ENCODE measurements at places on chromosomes 7 and 10. TPM values are rescaled to one million over a fixed set of nuclear protein-coding genes. Genes with fewer than 3 reads are reported as not detected.

AKR1C3 gene
- 4.0 TPM for total RNA-seq

GRB10 gene
- total RNA-seq = 7.4 TPM

CYP2E1 gene
- total RNA-seq = 1.2 TPM

DRGX gene
- total RNA-seq = not detected

FAM20C gene
- total RNA-seq = 4.7 TPM

RP9 gene
- total RNA-seq = 17.5 TPM

FFAR4 gene
- not detected for total RNA-seq

RAB18 gene
- total RNA-seq = 88.5 TPM

OR2A5 gene
- not detected for total RNA-seq

PRKAR2B gene
- total RNA-seq = 0.29 TPM

OR6V1 gene
- total RNA-seq = not detected

EIF3B gene
- 138 TPM for total RNA-seq

DPYSL4 gene
- total RNA-seq = 1.8 TPM

- H3K4me1 ChIP-seq = no peaks in the 10 kb centered on the region
- H3K27me3 ChIP-seq = no peaks in the 10 kb centered on the region
Measured at GRCh38 chr10:129522041-129522585, 55.1 kb downstream of the MGMT start.

DNA sequence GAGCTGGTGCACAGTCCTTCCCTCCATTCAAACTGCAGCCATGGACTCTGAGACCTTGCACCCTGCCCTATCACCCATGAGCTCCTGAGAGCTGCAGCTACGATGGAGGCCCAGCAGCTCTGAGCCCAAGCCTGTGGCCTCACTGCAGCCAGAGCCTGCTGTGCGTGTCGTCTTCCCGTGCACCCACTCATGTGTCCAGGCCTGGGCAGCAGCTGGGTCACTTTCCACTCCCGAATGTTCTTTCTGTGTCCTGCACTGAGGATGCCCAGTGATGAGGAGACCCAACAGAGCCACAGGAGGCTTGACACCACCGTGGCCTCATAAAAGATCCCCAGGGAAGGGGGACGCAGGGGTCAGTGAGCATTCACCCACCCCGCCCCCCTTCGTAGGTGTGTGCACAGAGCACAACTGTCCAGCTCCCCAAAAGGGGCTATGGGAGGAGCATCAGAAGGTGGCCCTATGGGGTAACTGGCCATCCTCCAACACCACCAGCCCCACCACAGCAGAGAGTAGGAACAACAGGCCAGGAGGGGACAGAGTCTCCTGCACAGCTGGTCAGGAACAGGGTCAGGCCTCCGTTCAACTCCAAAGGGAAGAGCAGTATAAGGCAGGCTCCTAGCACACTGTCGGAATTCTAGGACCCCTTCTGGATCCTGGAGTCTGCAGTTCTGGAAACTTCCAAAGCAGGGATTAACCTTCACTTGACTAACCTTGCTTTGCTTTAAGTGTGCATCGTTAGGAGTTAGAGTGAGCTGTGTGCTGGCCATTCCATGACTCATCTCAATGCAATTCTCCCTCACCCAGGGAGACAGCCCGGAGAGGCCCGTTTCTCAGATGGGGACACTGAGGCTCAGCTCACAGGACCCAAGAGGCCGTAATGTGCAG is 52.6 kb downstream of the RASGEF1A start:
- H3K27me3 ChIP-seq = no peaks in the 10 kb centered on the region
- no peak overlapping the region for H3K27ac ChIP-seq
- H3K36me3 ChIP-seq = no peaks in the 10 kb centered on the region
- no peaks in the 10 kb centered on the region for H3K4me1 ChIP-seq
- H3K4me3 ChIP-seq = no peak overlapping the region
- no peak for DNase-seq

DNA sequence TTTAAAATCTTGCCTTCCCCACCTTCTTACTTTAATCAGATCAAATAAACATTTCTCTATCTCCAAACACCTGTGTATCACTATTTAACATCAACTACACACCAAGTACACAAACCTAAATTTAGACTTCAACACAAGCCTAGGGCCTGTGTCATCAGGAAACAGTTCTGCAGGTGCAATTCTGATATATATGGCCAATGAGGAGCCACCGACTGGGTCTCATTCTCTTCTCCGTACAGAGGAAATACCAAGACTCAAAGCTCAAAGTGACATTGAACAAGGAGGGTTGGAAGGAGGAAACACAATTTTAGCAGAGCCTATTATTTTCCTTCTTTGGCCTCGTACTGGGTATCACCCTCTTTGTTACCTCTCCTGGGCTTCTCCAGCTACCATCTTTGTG is 152.6 kb upstream of the PRR15 start:
- no peaks in the 10 kb centered on the region for H3K4me1 ChIP-seq
- no peak overlapping the region for H3K4me3 ChIP-seq
- DNase-seq = no peak

- H3K27ac ChIP-seq = no peak overlapping the region
- H3K4me1 ChIP-seq = no peaks in the 10 kb centered on the region
- no peaks in the 10 kb centered on the region for H3K27me3 ChIP-seq
- DNase-seq = no peak
- no peak overlapping the region for H3K4me3 ChIP-seq
- H3K36me3 ChIP-seq = peaks cover 72% of the 10 kb centered on the region
Measured at GRCh38 chr10:69377933-69378332, 38.8 kb downstream of the TACR2 start.

GRCh38 chr7:69476416-69476815 is 121.9 kb upstream of the AUTS2 start:
- no peak for DNase-seq
- no peaks in the 10 kb centered on the region for H3K36me3 ChIP-seq
- H3K27ac ChIP-seq = no peak overlapping the region

- H3K4me3 ChIP-seq = no peak overlapping the region
- H3K27ac ChIP-seq = no peak overlapping the region
- no peaks in the 10 kb centered on the region for H3K4me1 ChIP-seq
- no peak for DNase-seq
- no peaks in the 10 kb centered on the region for H3K27me3 ChIP-seq
- H3K36me3 ChIP-seq = no peaks in the 10 kb centered on the region
Measured at GRCh38 chr7:133344275-133344674, 91.4 kb downstream of the EXOC4 start.

DNA sequence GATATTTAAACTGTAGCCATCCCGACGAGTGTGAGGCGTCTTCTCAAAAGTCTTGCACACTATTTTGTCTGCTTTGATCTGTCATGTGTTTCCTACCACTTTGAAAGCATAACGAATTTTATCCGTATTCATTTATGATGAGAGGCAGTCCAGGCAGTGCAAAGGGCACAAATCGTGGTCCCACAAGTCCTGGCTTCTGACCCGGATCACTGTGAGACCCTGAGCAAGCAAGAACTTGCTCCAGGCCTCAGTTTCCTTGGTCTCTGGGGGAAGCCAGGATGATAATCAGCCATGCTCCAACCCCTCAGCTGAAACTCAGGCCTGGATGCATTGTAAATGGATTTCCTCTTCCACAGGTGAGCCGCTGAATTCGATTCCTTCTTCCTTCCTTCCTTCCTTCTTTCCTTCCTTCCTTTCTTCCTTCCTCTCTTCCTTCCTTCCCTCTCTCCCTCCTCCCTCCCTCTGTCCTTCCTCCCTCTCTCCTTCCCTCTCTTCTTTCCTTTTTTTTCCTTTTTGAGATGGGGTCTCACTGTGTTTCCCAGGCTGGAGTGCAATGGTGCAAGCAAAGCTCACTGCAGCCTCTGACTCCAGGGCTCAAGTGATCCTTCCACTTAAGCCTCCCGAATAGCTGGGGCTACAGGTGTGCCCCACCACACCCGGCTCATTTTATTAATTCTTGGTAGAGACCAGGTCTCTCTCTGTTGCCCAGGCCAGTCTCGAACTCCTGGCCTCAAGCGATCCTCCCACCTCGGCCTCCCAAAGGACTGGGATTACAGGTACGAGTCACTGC is 18.4 kb upstream of the ZKSCAN1 start:
- DNase-seq = no peak
- H3K27ac ChIP-seq = peak overlapping the region; percentile 3
- H3K4me1 ChIP-seq = peaks cover 18% of the 10 kb centered on the region
- H3K36me3 ChIP-seq = no peaks in the 10 kb centered on the region
- peak overlapping the region; percentile 43 for H3K4me3 ChIP-seq

GRCh38 chr10:20688797-20689544 is 208.1 kb downstream of the NEBL start:
- H3K36me3 ChIP-seq = no peaks in the 10 kb centered on the region
- no peaks in the 10 kb centered on the region for H3K4me1 ChIP-seq
- H3K4me3 ChIP-seq = no peak overlapping the region
- no peak overlapping the region for H3K27ac ChIP-seq

DNA sequence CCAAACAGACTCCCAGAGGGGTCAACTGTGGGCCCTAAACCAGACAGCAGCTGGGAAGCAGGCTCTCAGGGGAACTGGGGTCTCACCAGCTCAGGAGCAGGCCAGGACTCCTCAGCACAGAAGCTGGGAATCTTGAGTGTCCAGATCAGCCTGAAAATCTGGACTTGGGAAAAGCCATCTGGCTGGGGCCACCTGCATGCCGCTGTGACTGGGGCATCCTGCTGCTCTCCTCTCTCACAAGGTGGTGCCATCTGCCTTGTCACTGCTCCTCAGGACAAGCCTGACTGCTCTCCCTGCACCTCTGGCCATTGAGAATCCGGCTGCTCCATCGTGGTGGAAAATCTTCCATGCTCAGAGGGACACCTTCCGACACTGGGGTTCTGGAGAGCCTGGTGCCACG is 141.4 kb downstream of the PLPP4 start:
- no peaks in the 10 kb centered on the region for H3K4me1 ChIP-seq
- no peaks in the 10 kb centered on the region for H3K27me3 ChIP-seq
- no peaks in the 10 kb centered on the region for H3K36me3 ChIP-seq

DNA sequence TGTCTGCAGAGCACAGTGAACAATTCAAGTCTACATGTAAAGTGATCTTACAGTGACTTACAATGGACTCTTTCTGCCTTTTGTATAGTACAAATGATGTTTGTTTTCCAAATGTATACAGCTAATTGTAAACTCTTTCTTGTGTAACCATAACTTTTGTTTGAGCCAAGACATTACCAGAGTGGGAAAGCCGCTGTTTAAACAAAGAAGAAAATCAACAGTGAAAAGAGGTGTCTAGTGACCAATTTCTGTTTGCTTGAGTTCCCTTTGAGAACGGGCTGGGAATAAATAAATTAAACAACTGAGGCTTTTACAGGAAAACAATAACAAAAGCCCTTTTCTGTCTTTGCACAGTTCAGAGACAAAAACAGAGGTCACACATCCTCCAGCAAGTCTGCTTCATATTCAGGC is 1163.4 kb downstream of the CNTNAP2 start:
- no peaks in the 10 kb centered on the region for H3K27me3 ChIP-seq
- H3K27ac ChIP-seq = no peak overlapping the region
- DNase-seq = no peak

- H3K27ac ChIP-seq = no peak overlapping the region
- no peak for DNase-seq
- no peak overlapping the region for H3K4me3 ChIP-seq
Measured at GRCh38 chr7:157900011-157900410, 563.2 kb downstream of the DNAJB6 start.

GRCh38 chr10:26697922-26698608 is 564 bp downstream of the PDSS1 start:
- peaks cover 16% of the 10 kb centered on the region for H3K4me1 ChIP-seq
- peak overlapping the region; percentile 37 for H3K4me3 ChIP-seq
- H3K36me3 ChIP-seq = no peaks in the 10 kb centered on the region
- no peaks in the 10 kb centered on the region for H3K27me3 ChIP-seq

GRCh38 chr10:24097751-24098207 is 111.2 kb upstream of the KIAA1217 start:
- no peaks in the 10 kb centered on the region for H3K4me1 ChIP-seq
- no peaks in the 10 kb centered on the region for H3K36me3 ChIP-seq
- no peak overlapping the region for H3K27ac ChIP-seq
- no peaks in the 10 kb centered on the region for H3K27me3 ChIP-seq
- H3K4me3 ChIP-seq = no peak overlapping the region

- no peaks in the 10 kb centered on the region for H3K36me3 ChIP-seq
- no peaks in the 10 kb centered on the region for H3K4me1 ChIP-seq
- no peaks in the 10 kb centered on the region for H3K27me3 ChIP-seq
- H3K4me3 ChIP-seq = no peak overlapping the region
Measured at GRCh38 chr10:6624392-6624791, 44.3 kb upstream of the PRKCQ start.

GRCh38 chr7:2362385-2363088 is 7.9 kb downstream of the EIF3B start:
- H3K36me3 ChIP-seq = peaks cover 57% of the 10 kb centered on the region
- no peak for DNase-seq
- peaks cover 24% of the 10 kb centered on the region for H3K4me1 ChIP-seq
- H3K4me3 ChIP-seq = no peak overlapping the region
- H3K27ac ChIP-seq = no peak overlapping the region

GRCh38 chr7:318476-318875 is 28.5 kb downstream of the FOXL3 start:
- H3K27ac ChIP-seq = no peak overlapping the region
- DNase-seq = no peak
- no peaks in the 10 kb centered on the region for H3K36me3 ChIP-seq
- H3K4me1 ChIP-seq = peaks cover 7% of the 10 kb centered on the region

DNA sequence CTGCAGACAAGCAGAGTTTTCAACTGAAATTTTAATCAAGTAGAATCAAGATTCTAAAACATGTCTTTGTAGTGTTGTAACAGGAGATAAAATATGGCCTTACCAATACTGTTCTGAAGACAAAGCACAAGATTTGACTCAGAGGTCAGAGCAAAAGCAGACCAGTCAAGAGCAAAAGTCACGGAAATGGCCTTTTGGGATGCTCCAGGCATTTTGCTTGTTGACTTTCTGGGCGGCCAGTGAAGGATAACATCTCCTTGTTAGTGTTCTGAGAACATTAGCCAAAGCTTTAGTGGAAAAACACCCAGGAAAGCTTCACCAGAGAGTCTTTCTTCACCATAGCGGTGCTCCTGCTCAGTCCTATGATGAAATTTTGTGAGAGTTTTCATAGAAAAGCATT is 590.6 kb downstream of the ARL4A start:
- H3K4me3 ChIP-seq = no peak overlapping the region
- H3K27ac ChIP-seq = no peak overlapping the region
- H3K27me3 ChIP-seq = no peaks in the 10 kb centered on the region
- H3K4me1 ChIP-seq = no peaks in the 10 kb centered on the region

DNA sequence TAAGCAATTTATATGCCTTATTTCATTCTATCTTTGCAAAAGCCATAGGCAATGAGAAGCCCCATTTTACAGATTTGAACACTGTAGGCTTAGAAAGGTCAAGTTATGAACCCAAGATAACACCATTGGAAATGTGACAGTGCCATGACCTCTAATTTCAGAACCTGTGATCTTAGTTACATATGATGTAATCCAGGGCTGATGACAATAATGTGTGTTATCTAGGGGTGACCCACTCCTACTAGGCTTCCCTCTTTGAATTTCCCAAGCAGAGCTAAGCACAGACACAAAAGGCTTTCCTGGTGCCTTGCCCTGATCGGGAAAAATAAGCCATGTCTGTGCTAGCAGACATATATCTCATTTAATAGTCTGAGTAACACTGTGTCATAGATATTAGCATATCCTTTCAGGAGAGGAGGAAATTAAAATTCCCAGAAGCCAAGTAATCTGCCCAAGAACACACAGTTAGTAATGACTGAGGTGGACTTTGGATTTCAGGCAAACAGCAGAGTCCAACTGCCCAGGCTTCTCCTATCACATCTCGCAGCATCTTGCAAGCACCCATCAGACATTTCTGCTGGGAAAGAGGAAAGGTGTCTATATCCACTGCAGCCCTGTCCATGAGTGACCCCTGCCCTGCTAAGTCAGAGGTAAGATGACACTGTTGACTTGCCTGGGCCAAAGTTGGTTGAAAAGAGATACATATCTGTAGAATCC is 2.8 kb upstream of the TECTB start:
- no peak overlapping the region for H3K27ac ChIP-seq
- H3K27me3 ChIP-seq = peaks cover 5% of the 10 kb centered on the region
- H3K36me3 ChIP-seq = no peaks in the 10 kb centered on the region
- no peaks in the 10 kb centered on the region for H3K4me1 ChIP-seq

- H3K27ac ChIP-seq = no peak overlapping the region
- no peak for DNase-seq
- no peaks in the 10 kb centered on the region for H3K27me3 ChIP-seq
- no peak overlapping the region for H3K4me3 ChIP-seq
Measured at GRCh38 chr7:31903962-31904361, 166.2 kb downstream of the PDE1C start.

All from CD4-positive, alpha-beta memory T cell (primary cell).